ENCODE measurements at places on chromosomes 6 and 20.

DNA sequence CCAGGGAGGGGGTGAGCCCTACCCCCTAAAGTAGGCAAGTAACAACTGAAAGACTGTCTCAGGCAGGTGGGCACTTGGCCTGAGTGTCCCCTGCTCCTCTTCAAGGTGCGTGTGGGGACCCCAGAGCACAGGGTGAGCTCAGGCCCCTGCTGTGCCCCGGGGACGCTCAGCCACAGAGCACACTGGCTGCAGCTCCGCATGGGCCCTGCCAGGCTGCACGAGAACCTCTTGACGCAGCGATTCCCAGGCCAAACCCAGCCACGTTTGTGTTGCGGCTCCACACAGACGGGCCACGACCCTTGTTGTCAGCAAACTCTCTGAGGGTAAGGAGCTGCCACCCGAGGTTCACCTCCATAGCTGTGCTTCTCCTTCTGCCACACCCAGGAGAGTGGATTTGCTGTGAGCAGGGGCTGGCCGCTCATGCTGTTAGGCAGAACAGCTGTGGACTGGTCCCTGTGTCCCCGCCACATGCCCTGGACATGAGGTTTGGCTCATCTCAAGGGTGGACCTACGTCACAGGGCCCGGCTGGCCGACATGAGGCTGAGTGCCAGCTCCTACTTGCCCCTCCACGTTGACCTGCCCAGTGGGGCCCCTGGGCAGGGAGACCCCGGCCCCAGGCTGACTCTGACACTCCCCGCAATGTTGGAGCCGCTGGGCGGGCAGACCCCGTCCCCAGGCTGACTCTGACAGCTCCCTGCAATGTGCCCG is 29.7 kb upstream of the GATA5 start:
- DNase-seq = no peak

- DNase-seq = no peak
Observed at GRCh38 chr20:61321481-61321880, 69.4 kb downstream of the CDH4 start.

- DNase-seq = peak; percentile 70
Observed at GRCh38 chr6:4805553-4806336, 29.5 kb downstream of the CDYL start.

- DNase-seq = no peak
Observed at GRCh38 chr6:158366363-158366762, 54.1 kb downstream of the TULP4 start.

- DNase-seq = no peak
Observed at GRCh38 chr6:64590965-64591675, 955.5 kb downstream of the PHF3 start.

DNA sequence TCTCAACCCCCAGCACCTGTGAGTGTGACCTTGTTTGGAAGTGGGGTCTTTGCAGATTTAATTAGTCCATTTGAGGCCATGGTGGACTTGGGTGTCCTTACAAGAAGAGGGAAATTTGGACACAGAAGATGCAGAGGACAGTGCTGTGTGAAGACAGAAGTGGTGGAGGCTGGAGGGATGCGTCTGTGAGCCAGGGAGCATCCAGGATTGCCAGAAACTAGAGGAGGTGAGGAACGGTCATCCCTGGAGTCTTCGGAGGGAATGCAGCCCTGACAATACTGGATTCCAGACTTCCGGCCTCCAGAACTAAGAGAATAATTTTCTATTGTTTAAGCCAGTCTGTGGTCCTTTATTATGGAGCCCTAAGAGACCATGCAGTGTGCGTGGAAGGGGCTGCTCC is 22.9 kb upstream of the NPBWR2 start:
- DNase-seq = no peak

DNA sequence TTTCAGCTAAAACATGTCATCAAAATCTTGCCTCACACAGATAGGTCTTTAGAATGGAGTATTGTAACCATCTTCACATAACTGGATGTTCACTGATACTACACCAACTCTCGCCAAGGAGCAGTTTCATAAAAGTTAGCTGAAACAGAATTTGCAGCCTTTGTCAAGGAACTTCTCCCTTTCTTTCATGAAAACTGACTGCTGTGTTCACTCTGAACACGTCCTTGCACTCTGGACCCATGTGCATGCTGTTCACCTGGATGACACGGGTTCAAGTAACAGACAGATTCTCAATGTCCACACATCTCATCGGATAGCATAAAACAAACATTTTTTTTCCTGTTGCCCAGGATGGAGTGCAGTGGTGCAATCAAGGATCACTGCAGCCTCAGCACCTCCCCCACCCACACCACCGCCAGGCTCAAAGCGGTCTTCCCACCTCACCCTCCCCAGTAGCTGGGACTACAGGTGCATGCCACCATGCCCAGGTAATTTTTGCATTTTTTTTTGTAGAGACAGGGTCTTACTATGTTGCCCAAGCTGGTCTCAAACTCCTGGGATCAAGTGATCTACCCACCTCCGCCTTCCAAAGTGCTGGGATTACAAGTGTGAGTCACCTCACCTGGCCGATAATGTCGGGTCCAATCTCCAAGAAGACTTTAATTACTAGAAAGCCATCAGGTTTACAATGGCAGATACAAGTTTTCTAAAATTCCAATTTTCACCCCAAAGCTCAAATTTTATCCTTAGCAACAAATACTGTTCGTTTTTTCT is 9.4 kb downstream of the DIDO1 start:
- DNase-seq = no peak

All from astrocyte of the hippocampus (primary cell).